Smooth muscle cell of the coronary artery (primary cell): ENCODE measurements at places on chromosomes 3 and 15. TPM values are rescaled to one million over a fixed set of nuclear protein-coding genes. Genes with fewer than 3 reads are reported as not detected.

Gene IQCF5
- not detected in 2 replicates for total RNA-seq

Gene P2RY14
- not detected in 2 replicates for total RNA-seq

Gene ERC2
- total RNA-seq = 0.47 TPM in 1 of 2 replicates, not detected in the other

Gene ZNF620
- total RNA-seq = 0.83 and 1.3 TPM in 2 replicates

Gene MYO5C
- total RNA-seq = under 0.01 and 0.70 TPM in 2 replicates

Gene GHRL
- 0.30 TPM in 1 of 2 replicates, not detected in the other for total RNA-seq

Gene ADAMTS17
- total RNA-seq = 4.9 TPM in 1 of 2 replicates, not detected in the other

Gene IL17RB
- 0.35 TPM in 1 of 2 replicates, not detected in the other for total RNA-seq

Gene GOLGA8T
- total RNA-seq = 0.08 TPM in 1 of 2 replicates, not detected in the other

Gene ECE2
- not detected in 2 replicates for total RNA-seq

Gene LXN
- 16.0 and 46.9 TPM in 2 replicates for total RNA-seq

Gene IL5RA
- not detected in 2 replicates for total RNA-seq

Gene ACAN
- 0.15 and 1.2 TPM in 2 replicates for total RNA-seq

Gene SETMAR
- total RNA-seq = 11.6 and 16.7 TPM in 2 replicates

Gene FANCI
- 2.2 and 8.6 TPM in 2 replicates for total RNA-seq

Gene SLC9C1
- 0.70 and 0.75 TPM in 2 replicates for total RNA-seq

Gene PTH1R
- 0.15 and 2.6 TPM in 2 replicates for total RNA-seq
